ENCODE measurements at places on chromosomes 2 and 18.

- no peak for DNase-seq
Observed at GRCh38 chr2:192901446-192901845, 706.7 kb upstream of the TMEFF2 start.

DNA sequence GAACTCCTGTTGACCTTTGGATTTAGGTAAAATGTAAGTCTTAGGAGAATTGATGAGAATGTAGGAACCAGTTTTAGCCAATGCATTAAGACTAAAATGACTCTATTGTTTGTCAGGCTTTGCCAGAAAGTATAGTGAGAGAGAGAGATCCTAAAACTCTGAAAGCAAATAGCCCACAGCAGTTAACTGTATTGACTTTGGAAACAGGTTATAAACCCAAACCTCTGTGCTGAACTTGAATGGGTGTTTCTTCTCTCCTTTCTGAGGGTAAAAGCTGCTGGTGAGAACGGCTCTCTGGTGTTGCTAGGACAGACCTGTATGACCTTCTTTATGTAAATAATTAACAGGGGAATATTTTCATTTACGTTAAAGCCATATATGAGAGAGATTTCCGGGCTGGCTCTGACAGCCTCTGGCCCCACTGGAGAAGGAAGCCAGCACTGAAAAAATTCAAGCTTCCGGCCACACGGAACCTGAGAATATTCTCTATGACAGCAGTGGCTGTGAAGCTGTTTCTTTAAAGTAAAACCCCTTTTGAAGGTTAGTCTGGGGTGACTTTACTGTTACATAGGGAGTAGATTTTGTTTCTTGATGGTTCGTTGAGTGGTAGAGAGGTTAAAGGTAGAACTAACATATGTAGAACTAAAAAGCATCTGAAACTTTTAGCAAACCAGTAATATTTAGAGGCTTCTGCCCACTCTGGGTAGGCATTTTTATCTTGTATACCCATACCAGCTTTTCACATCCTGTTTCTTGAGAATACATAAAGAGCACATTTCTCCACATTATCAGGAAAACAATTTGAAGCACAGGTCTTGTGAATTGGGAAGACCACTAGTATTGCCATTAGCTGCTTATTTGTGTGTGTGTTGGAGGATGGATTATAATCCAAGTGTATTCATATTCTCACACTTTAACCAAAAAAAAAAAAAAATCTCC, 123.8 kb downstream of the SPTBN1 start:
- DNase-seq = no peak

- no peak for DNase-seq
Observed at GRCh38 chr18:47719096-47719780, 211.2 kb downstream of the SMAD2 start.

GRCh38 chr2:111652038-111652437, 232.0 kb downstream of the ANAPC1 start:
- no peak for DNase-seq

GRCh38 chr2:158101384-158101926, at the start of gene UPP2:
UPP2 (plus strand) TSS chr2:158101876; CDS start chr2:158102064, 188 bp downstream.
- no peak for DNase-seq

DNA sequence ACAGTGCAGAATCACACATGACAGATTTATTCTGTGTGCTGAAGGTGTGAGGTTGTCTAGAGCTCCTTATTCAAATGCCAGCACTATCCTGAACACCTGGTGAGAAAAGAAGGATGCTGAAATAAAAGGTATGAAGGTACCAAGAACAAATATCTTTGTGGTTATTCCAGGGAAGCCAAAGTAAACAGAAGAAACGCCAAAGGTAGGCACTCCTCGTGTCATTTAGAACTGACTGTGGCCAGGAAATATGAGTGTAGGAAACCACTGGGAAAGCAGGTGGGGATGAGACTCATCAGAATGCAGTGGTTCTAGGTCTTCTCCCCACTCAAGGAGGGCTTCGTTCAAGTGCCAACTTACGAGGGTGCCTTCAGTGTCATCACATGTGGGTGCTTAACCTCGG, 80.8 kb downstream of the KIF5C start:
- no peak for DNase-seq

GRCh38 chr2:235992024-235992423, 176.2 kb downstream of the GBX2 start:
- no peak for DNase-seq
